CD4-positive, alpha-beta memory T cell (primary cell): ENCODE measurements at places on chromosomes 12 and 14. TPM values are rescaled to one million over a fixed set of nuclear protein-coding genes. Genes with fewer than 3 reads are reported as not detected.

DNA sequence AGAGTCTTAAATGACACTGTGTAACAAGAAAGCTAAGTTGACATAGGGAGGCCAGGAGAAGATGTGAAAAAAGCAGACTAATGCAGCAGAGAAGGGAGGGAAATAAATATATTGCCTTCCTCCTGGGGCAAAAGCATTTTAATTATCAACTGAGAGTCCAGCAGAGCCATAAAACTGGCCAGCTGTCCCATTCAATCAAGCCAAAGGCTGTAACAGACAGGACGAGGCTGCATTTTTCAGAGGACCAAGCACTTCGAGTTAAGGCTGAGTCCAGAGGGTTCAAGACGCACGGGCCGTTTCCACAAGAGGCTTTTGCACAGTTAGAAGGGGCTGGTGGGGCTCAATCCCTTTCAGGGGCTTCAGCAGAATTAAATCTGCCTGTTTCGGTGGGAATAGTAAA is 20.4 kb downstream of the MAP3K9 start:
- no peaks in the 10 kb centered on the region for H3K4me1 ChIP-seq
- no peak for DNase-seq
- H3K27ac ChIP-seq: no peak overlapping the region
- no peak overlapping the region for H3K4me3 ChIP-seq

DNA sequence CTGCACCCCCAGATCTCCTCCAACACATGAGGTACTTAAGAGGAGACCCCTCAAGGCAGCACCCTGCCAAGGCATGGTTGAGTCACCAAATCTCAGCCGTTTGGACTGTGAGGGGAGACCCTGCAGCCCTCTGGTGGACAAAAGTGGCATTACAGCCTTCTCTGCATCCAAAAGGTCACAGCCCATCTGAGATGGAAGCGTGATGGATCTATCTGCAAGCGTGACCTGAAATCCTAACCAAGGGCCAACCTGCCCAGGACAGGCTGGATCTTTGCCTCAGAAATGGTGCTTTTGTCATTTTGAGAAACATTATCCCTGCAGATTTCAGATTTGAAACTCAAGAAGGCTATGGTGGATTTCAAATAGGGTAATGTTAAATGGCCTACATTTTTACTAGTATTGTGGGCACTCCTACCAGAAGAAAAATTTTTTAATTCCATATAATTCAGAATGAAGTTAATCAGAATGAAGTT is 23.7 kb upstream of the DHRS4 start:
- H3K4me3 ChIP-seq: no peak overlapping the region
- no peaks in the 10 kb centered on the region for H3K27me3 ChIP-seq
- no peaks in the 10 kb centered on the region for H3K36me3 ChIP-seq
- no peaks in the 10 kb centered on the region for H3K4me1 ChIP-seq
- H3K27ac ChIP-seq: no peak overlapping the region

DNA sequence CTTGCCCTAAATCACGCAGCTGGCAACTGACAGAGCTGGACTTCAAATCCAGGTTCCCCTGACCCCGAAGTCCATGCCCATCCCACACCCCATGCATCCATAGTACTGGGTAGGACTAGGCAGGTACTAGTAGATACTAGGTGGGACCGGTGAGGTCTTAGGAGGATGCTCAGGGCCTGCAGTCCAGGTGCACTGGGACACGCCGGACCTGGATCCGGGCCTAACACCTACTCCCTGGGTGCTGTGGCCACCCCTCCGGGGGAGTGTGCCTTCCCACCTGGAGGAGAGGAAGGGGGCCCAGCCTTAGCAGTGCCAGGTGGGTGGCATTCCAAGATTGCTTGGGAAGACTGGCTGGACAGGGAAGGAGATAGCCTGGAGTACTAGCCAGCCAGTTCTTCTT is 64.8 kb downstream of the CACNA1C start:
- H3K4me1 ChIP-seq: no peaks in the 10 kb centered on the region
- no peaks in the 10 kb centered on the region for H3K27me3 ChIP-seq
- DNase-seq: no peak
- H3K36me3 ChIP-seq: no peaks in the 10 kb centered on the region

- no peak overlapping the region for H3K4me3 ChIP-seq
- H3K27ac ChIP-seq: no peak overlapping the region
- DNase-seq: no peak
- no peaks in the 10 kb centered on the region for H3K36me3 ChIP-seq
Measured at GRCh38 chr14:54700717-54701116, 133.8 kb downstream of the SAMD4A start.

DNA sequence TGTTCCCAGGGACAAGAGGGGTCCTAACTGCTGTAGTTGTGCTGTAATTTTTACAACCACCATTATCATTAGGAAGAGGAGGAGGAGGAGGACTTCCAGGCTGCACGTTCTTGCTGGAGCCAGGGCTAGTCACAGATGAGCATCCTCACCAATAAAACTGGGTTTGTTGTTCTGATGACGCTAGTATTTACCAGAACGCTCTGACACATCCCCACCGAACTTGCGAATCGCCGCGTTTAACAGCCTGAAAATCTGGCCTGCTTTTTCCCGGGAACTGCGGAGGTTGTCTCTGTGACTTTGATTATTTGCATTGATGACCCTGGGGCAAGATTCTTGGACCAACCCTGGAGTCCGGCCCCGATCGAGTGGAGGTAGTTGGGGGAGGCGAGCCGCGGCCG is 10.2 kb downstream of the TBX5 start:
- peaks cover 38% of the 10 kb centered on the region for H3K27me3 ChIP-seq
- no peaks in the 10 kb centered on the region for H3K4me1 ChIP-seq
- no peak overlapping the region for H3K27ac ChIP-seq
- no peak for DNase-seq

DNA sequence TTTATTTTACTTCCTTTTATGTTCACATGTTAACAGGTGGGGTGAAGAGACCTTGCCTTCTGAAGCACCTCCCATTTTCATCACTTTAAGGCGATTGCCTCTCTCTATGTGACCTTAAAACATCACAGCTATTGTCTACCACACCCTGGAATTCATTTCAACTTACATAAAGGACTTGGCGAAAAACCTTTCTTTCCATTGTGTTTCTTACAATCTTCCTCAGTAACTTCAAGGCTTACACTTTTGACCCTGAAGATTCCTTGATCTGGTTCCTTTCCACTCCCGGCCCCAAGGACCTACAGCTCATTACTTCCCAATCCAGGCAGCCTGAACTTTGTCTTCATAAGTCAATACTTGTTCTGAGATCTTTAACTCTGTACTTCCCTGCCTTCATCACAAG is 443.3 kb downstream of the ADAMTS20 start:
- no peaks in the 10 kb centered on the region for H3K36me3 ChIP-seq
- H3K27ac ChIP-seq: no peak overlapping the region
- H3K4me3 ChIP-seq: no peak overlapping the region

DNA sequence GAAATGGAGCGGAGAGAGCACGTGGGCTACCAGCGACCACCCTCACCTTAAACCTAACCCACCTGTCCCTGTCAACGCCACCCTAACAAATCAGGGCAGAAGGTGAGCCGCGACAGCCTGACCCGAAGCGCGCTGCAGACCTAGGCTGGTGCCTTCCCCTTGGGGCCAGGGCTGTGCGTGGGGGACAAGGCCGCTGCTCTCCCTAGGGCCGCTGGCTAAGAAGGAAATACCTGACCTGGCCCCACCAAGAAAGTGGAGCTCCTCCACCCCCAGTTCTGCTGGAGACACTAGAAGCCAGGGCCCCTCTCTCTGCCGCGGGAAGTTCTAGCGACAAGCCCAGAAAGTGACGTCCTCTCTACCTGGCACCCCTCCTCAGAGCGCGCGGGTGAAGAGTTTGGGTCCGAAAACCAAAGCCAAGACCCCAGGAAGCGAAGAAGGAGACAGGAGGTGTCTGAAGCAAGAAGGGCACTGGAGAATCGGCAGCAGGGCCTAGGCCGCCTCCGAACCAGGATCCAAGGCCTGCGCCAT is 7.5 kb downstream of the SIX1 start:
- peaks cover 82% of the 10 kb centered on the region for H3K27me3 ChIP-seq
- no peak for DNase-seq
- H3K36me3 ChIP-seq: no peaks in the 10 kb centered on the region
- H3K27ac ChIP-seq: no peak overlapping the region
- no peak overlapping the region for H3K4me3 ChIP-seq

Gene ZC3H10
- 16.3 TPM for total RNA-seq

GRCh38 chr14:89750281-89750755 is 204.2 kb downstream of the EFCAB11 start:
- H3K27me3 ChIP-seq: no peaks in the 10 kb centered on the region
- H3K4me3 ChIP-seq: no peak overlapping the region
